Dorsolateral prefrontal cortex (tissue), 122 donors: ENCODE measurements at places on chromosomes 7 and 10. TPM values are rescaled to one million over a fixed set of nuclear protein-coding genes. Genes with fewer than 3 reads are reported as not detected.

FANK1 gene
- total RNA-seq, result 7.0 TPM

SYT15B gene
- 0.44 TPM for total RNA-seq

DRGX gene
- 1.4 TPM for total RNA-seq

SMKR1 gene
- total RNA-seq, result 7.3 TPM

ELAPOR2 gene
- total RNA-seq, result 68.9 TPM

GPNMB gene
- 30.6 TPM for total RNA-seq

PRR15 gene
- 0.41 TPM for total RNA-seq

CRHR2 gene
- total RNA-seq, result 4.7 TPM

MAT1A gene
- total RNA-seq, result 0.26 TPM

SPACDR gene
- 9.4 TPM for total RNA-seq

KMT2E gene
- 142 TPM for total RNA-seq
